Amniotic stem cell (primary cell): ENCODE measurements at places on chromosomes 7 and 10.
A peak's percentile ranks its signal among the peaks of the same experiment; 100 is the strongest.

DNA sequence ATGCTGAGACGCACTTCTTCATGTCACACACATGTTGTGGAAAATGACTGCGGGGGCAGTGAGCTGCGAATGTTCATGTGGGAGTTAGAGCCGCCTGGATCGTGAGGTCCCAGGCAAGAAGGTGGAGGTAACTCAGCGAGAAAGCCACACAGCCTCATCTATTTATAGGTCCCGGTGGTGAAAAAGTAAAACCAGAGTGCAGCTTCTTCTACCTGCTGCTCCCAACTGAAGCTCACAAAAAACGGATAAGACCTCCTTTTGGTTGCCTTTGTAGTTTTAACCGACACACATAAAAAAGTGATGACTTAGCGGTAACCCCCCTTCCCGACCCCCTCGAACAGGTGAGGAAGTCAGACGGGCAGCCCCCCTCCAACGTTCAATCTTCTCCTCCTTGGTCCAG is 276.9 kb downstream of the GATA3 start:
- DNase-seq, result no peak

DNA sequence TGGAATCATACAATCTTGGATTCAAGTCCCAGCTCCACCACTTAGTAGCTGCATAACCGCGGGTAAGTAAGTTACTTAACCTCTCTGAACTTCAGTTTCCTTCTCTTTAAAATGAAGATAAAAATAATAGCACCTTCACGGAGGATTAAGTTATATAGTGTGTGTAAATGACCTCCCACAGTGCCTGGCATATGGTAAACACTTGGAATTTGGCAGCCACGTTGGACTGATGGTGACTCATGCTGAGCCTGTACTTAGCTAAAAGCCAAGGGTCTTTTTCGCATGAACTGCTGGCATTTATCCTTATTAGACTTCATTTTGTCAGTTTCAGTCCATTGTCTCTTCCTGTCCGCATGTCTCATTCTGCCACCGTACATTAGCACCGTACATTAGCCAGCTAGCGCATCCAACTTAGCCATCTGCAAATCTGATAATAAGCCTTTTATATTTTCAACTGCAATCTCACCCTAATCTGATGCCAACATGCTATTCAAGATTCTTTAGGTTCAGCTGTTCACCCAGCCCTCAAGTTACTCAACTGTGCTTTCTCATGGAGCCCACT is 11.2 kb downstream of the SLC13A4 start:
- DNase-seq, result peak; percentile 15

DNA sequence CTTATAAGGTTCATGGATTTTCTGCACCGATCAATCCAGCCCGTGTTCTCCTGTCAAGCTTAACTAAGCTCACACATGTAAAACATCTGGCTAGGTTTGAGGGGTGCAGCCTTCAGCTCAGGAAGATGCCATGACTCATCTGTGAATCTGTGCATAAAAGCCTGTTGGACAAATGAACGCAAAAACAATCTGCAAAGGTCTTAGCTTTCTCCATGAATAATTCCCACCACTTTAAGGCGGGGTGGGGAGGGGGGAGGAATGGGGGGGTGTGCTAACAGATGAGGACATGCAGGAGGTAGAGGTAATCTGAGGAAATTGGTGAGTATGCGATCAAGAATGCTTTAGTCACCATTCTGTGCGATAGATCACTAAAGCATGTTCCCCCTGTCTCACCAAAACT is 4.8 kb downstream of the DOCK4 start:
- DNase-seq, result no peak

- DNase-seq, result peak; percentile 51
These were observed 108.1 kb upstream of the AGR3 start for GRCh38 chr7:16989811-16990413.

DNA sequence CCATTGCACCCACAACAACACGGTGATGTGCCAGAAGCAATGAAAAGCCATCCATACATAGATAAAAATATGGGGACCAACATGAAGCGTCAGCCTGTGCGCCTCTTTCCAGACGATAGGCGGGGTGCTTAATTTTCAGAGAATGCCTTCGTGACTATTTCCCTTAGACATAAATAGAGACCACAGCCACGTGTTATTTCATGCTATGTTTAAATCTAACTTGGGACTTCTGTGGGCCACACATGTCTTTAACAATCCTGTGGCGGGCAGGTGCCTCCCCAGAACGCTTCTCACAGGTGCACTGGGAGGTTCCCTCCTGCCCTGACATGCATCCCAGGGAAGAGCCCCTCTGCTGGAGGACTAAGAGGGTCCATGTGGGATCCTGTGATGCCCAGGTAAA is 259.7 kb downstream of the ADARB2 start:
- no peak for DNase-seq

DNA sequence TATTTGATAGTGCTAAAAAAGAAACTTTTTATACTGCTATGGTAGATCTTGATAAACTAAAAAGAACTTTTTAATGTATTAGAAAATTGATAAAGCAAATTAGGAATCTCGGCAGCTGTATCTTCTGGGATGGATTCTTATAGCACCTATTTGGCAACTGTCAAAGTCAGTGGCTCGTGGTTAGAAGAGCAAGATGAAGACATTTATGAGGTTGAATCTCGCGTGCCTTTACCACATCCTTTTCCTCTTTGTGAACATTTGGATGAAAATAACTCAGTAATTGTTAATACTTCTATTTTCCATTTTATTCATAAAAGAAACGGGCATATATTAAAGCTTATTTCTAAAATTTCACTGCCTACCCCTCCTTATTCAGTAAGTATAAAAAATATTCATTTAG is 76.2 kb downstream of the CYP51A1 start:
- DNase-seq, result no peak

- DNase-seq, result no peak
These were observed 37.0 kb upstream of the MINDY3 start for GRCh38 chr10:15897287-15897686.

DNA sequence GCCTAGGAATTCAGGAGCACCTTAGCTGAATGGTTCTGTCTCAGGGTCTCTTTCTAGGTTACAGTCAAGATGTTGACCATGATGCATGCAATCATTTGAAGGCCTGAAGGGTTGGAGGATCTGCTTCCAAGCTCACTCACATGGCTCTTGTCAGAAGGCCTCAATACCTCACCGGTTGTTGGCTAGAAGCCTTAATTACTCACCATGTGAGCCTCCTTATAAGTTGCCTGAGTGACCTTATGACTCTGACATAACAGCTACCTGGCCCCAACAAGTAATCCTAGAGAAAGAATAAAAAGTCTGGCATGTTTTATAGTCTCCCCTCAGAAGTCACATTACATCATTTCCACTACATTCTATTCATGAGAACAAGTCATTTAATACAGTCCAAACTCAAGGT is 3.4 kb upstream of the C1GALT1 start:
- no peak for DNase-seq

- no peak for DNase-seq
These were observed 259.9 kb downstream of the CACNA2D1 start for GRCh38 chr7:82183634-82184033.

DNA sequence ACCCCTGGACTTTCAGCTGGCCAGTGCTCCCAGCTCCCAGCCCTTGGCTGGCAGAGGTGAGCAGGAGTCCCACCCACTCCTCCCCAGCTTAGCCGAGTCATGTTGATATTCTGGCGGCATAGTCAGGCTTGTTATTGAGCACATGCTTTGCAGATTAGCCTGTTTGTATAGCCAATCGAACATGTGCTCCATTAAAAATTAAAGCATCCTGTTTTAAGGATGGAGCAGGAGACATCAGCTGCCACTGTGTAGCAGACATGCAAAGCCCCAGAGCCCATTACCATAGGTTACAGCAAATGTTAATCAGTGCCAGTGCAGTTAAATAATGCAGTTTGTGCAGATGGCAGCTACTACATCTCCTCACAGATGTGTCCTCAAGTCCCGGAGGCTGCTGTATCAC is 574.6 kb upstream of the GALNT17 start:
- no peak for DNase-seq

DNA sequence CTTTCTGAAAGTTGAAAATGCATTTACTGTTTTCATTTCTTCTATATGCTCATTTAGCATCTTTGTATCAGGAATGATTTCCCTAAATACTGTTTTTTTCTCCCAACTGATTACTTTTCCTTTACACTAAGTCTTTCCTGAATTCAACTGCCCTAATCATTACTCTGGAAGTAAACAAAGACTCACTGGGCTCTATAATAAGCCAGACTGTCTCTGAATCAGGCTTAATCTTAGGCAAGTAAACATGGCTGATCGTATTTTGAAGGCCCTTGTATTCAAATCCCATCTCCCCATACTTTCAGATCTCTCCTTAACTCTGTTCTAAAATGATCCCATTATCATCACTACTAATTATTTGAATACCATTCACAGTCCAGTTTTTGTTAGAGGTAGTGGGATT is 61.6 kb downstream of the PDZD8 start:
- DNase-seq, result no peak

GRCh38 chr10:103630156-103630555 is 136.7 kb downstream of the NEURL1 start:
- no peak for DNase-seq

DNA sequence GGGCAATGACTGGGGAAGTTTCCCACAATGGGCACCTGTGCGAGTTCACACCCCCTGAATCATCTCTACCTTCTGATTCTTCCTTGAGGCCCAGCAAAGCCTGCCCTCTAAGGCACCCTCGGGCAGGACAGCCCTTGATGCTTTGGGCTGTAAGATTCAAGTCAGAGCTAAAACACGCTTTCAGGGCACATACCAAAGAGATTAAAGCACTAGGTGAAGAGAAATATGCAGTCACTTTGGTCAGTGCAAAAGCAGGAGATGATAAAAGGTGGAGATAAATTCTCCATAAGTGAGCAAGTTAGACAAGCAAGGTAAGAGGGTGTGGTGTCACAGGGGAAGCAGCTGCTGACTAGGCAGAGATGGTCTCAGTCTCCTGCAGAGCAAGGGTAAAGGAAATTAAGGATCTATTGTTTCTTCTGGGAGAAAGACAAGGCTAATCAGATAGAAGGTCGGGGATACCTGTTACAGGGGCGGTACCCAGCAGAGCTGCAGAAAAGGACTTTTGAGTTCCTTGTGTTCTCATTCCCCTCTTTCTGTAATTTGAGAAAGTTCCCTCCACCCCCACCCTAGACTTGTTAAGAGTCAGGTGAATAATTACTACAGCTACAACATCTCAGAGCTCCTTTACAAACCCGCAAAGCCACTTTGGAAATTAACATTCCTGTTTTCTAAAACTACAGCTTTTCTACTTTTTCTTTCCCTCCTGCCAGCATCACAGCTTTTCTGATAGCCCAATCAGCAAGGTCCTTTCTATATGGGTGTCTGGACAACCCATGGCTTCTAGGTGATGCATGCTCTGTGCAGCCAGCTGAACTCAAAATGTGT is 26.4 kb downstream of the PDLIM1 start:
- DNase-seq, result no peak

GRCh38 chr7:26091933-26092332 is 60.1 kb upstream of the NFE2L3 start:
- DNase-seq, result no peak

DNA sequence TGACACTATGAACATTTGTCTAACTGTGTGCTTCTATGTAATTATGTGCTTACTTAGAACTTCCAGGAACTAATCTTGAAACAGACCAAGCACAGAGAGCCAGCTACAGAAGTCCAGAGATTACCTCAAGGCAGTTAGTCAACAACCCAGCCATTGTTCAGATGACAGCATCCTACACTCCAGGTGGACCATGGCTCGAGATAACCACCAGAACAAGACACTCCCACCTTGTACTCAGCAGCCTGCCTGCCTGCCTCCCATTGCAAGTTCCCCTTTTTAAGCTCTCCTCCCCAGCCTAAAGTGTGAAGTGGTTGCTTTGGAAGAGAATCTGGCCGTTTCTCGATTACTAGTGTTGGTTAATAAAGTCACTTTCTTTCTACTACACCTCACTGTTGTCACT is 1080.6 kb upstream of the LRRN3 start:
- DNase-seq, result no peak

DNA sequence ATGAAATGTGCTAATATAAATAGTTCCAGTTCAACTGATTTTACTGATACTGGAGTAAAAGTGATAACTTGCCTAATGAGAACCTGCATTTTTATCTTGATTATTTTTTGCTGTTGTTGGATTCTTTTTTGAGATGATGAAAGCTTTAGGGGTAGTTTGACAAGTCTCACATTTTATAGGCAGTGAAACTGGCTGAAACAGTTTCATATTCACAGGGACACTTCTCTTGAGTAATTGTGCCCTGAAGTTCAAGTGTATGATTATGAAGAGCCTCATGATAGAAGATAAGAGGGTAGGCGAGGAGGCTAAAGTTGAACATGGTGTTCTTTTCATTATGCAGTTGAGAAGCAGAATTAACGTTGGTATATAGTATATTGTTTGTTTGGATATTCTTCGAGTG is 5.1 kb downstream of the AUTS2 start:
- no peak for DNase-seq

GRCh38 chr10:60138026-60138425 is 231.7 kb upstream of the CCDC6 start:
- DNase-seq, result no peak

DNA sequence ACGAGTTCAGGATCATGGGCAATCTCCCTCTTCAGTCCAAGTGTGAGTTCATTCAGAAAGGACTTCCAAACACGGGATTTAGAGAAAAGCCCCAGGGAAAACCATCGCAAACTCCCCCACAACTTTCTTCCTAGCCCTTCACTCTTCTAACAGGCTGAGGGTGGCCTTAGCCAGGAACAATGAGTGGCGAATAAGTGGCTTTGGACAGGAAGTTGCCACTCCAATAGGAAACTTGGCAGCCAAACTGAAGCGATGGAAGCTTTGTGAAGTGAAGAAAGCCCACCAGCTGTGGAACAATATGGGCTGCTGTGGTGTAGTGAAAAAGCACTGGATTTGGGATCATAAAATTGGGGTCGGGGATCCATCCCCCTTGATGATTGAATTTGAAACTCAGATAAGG is 193.2 kb downstream of the TEX36 start:
- no peak for DNase-seq

DNA sequence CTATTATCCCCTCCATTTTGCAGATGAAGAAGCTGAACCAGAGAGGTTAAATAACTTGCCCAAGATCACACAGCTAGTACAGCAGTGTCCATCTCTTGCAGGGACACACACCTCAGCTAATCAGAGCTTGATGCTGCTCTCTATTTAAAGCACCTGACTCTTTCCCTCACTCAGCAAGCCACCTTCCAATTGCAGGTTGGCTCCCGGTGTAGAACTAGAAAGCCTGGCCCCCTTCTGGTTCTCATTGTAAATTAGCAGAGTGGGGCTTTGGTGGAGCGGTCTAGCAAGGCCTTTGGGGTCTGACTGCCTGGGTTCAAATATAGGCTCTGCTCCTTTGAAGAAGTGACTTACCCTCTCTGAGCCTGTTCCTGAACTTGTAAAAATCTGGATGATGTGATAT is 176.4 kb downstream of the NEURL1 start:
- no peak for DNase-seq

- DNase-seq, result no peak
These were observed 329.3 kb downstream of the ARL4A start for GRCh38 chr7:13016592-13017332.

- no peak for DNase-seq
These were observed 74.1 kb downstream of the VIPR2 start for GRCh38 chr7:159070431-159071148.

- no peak for DNase-seq
These were observed 11.4 kb upstream of the SCART1 start for GRCh38 chr10:133442191-133442966.

- DNase-seq, result no peak
These were observed 90.0 kb downstream of the SLIT1 start for GRCh38 chr10:97095701-97096260.

GRCh38 chr7:151129117-151129959 is 38.2 kb downstream of the GBX1 start:
- no peak for DNase-seq
